ENCODE measurements at places on chromosomes 4 and X. TPM values are rescaled to one million over a fixed set of nuclear protein-coding genes. Genes with fewer than 3 reads are reported as not detected.

GRCh38 chrX:97070346-97070745, 186.6 kb downstream of the RPA4 start:
- no peak for DNase-seq

DNA sequence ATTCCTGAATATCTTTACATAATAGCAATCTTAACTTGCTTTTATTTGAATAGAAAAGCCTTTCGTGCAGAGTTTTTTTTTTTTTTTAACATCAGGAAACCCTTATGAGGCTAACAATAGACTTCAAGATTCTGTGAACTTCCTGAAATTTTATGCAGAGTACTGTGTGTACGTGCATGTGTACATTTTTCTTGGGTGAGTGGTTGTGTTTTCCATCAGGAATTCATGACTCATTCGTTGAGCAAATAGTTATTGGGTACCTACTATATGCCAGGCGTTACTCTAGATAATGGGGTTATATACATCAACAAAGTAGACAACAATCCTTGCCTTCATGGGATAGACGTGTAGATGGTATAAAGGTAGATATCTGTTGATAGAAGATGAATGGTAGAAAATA, 59.1 kb downstream of the MRPL1 start:
- DNase-seq, result peak; percentile 13

GRCh38 chr4:101649790-101650515, 140.6 kb upstream of the BANK1 start:
- no peak for DNase-seq

- peak; percentile 12 for DNase-seq
Observed at GRCh38 chr4:123449780-123450179, 53.2 kb downstream of the SPRY1 start.

DNA sequence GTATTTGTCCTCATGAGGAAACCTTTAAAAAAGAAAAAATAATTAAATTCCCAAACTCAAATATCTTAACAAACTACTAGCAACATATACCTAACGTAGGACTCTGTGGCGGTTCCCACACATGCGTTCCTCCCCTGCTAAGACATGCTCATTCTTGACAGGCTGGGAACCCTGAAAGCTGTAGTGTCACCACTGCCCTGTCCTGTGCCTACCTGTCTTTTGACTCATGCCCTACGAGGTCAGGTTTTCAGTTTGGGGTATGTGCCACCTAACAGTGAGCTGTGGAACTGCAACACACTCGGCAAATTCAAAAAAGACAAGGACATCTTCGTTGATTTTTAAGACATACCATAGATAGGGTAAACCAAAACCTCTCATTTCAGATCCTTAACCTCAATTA, 17.8 kb downstream of the IDS start:
- DNase-seq, result no peak

DNA sequence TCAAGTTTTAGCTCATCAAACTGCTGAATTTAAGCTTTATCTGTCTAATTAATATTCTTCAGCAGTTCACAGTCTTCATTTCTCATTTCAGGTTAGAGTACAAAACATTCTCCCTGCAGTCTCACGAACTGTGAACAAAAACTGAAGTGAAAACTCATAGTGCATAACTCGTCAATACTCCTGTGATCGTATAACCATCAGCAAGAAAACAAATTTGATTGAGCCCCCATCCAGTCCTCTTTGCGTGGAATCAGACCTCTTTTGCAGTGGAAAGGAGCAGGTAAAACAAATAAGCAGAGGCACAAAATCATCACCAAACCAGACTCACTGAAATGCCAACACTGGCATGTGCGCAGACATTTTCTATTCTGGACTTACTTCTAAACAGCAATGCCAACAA, 12.7 kb downstream of the ADAM29 start:
- no peak for DNase-seq

GRCh38 chr4:90852237-90852636, 725.0 kb downstream of the CCSER1 start:
- no peak for DNase-seq

- no peak for DNase-seq
Observed at GRCh38 chrX:1244164-1245076, 24.2 kb upstream of the CSF2RA start.

- peak; percentile 14 for DNase-seq
Observed at GRCh38 chr4:10101671-10102473, 14.7 kb downstream of the WDR1 start.

- no peak for DNase-seq
Observed at GRCh38 chr4:112564706-112565270, 48.8 kb upstream of the NEUROG2 start.

- peak; percentile 97 for DNase-seq
Observed at GRCh38 chrX:71181910-71182799, 37.5 kb downstream of the NLGN3 start.

DNA sequence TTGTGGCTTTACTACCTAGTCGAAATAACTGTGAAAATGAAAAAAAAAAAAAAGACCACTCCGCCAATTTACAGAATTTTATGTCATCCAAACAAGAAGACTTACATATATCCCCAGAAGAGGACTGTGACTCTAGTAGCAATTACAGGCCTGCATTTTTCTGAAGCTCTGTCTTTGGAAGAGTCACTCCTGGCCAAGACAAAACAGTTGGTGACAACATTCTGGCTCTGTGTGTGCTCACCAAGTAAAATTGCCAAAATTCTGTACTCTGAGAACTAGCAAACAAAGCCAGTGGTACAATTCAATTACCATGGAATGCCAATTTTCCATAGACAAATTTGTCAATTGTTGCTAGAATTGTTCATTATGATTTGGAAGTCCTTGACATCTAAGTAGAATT, 311.1 kb downstream of the PDGFC start:
- no peak for DNase-seq

- DNase-seq, result no peak
Observed at GRCh38 chrX:7242613-7243012, 94.7 kb upstream of the PUDP start.

GRCh38 chr4:6777636-6778281, 4.8 kb upstream of the KIAA0232 start:
- DNase-seq, result no peak

DNA sequence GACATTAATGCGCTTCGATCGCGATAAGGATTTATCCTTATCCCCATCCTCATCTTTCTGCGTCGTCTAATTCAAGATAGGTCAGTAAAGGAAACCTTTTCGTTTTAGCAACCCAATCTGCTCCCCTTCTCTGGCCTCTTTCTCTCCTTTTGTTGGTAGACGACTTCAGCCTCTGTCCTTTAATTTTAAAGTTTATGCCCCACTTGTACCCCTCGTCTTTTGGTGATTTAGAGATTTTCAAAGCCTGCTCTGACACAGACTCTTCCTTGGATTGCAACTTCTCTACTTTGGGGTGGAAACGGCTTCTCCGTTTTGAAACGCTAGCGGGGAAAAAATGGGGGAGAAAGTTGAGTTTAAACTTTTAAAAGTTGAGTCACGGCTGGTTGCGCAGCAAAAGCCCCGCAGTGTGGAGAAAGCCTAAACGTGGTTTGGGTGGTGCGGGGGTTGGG, 528 bp upstream of the FGF2 start:
- DNase-seq, result peak; percentile 7

- no peak for DNase-seq
Observed at GRCh38 chr4:2831611-2832308, 11.9 kb upstream of the ADD1 start.

TEX13C gene
- not detected for total RNA-seq

DNA sequence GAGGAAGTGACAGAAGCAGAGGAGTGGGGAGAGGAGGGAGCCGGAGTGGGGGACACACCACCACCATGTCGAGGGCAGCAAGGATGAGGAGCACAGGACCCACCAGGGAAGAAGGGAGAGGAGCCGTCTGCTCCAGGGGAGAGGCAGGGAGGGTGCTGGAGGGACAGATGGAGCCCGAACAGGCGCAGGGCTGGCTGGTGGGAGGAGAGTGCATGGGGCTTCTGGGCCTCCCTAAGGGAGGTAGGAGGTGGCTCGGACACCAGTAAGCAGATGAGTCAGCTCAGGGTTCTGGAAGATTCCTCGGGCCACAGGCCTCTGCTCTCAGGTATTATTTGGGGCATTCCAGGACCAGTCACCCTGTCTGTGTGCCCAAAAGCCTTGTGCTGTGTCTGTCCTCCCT, 29.8 kb downstream of the ATP2B3 start:
- no peak for DNase-seq

KLB gene
- total RNA-seq, result 6.4 TPM

- no peak for DNase-seq
Observed at GRCh38 chr4:8917868-8918783, 46.5 kb upstream of the HMX1 start.

DNA sequence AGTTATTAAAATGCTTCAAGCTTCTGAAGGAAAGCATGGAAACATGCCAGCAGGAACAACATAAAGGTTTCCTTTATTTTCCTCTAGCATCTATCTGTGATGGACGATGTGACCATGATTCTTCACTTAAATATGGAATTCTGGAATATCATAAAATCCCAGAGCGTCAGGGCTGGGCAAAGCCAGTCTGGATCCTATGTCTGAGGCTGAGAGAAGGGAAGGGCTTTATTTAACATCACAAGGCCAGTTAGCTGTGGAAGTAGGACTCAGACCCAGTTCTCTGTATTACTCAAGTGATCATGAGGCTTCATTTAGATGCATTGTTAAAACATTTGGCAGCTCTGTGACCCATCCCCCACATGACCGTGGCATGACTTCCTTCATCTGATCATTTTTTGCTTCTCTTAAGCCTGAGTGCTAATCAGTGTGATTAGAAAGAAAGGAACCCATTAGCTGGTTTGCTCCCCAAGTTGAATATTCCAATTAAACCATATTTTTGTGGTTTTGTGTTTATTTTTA, 40.9 kb upstream of the EOLA2 start:
- no peak for DNase-seq

GRCh38 chrX:18594079-18594478, 77.8 kb downstream of the RS1 start:
- no peak for DNase-seq

F8A2 gene
- total RNA-seq, result not detected

DNA sequence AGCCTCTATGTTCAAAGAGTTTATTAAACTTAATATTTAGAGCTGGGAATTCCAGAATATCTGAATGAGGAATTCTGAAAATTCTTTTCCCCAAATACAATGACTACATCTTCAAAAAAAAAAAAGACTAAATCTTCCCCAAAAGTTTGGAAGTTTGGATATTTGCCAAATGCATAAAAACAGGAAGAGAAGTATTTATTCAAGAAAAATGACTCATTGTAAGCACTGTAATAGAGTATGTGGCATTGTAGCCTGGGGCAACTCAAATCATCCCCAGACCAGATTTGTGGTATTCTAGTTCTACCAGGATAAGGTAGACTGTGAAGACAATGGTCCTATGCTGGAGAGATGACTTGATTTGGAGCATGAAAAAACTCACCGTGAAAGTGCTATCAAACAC, 78.5 kb upstream of the PDHA2 start:
- DNase-seq, result no peak

GRCh38 chr4:40897557-40898203, 147.9 kb downstream of the NSUN7 start:
- no peak for DNase-seq

EDNRA gene
- total RNA-seq, result 51.1 TPM
